ENCODE measurements at places on chromosomes 4 and X. TPM values are rescaled to one million over a fixed set of nuclear protein-coding genes. Genes with fewer than 3 reads are reported as not detected.
A peak's percentile ranks its signal among the peaks of the same experiment; 100 is the strongest.

GRCh38 chrX:147173594-147173993 is 359.1 kb upstream of the CXorf51A start:
- no peak for ATAC-seq

DNA sequence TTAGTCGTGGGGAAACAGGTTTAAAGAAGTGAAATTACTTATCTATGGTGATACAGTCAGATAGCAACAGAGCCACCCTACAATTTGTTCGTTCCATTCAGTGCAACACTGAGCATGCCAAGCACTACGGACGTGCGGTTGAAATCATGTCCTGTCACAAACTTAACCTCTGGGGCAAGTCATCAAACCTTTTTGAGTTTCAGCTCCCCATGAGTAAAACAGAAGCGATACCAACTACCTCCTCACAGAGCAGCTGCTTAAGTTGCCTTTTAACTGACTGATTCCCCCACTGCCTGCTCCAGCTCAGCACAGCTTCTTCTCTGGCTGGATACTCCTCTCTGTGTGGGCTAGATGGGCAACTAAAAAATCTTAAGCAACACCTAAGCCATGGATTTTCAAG is 36.0 kb downstream of the LHFPL1 start:
- ATAC-seq: no peak

SOX3 gene
- not detected for total RNA-seq

DNA sequence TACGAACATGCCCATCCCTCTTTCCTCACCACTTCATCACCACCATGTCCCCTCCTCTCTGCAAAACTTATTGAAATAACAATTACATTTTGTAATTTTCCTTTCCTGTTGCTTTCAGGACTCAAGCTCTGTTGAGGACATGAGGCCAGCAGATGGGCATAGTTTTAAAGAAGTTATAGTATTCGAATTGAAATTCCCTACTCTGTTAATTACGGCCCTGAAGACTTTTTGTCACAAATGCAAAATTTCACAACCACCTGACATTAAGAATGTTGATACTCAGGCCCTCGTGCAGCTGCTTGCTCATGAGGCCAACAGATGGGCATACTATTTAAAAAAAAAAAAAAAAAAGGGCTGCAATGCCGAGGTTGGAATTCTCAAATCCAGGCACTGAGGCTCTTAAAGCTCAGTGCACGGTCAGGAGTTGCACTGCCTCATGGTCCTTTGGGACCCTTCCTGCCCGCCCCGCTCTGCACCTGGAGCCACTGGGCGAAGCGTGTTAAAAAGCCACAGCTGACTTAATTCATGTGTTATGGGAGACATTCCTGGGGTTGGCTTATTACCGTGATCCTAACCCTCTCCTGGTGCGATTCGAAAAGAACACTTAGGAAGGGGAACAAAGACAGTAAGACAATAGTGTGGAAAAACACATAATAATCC is 34.2 kb upstream of the FAT1 start:
- no peak for ATAC-seq

PABPC4L gene
- total RNA-seq: 0.28 TPM

DNA sequence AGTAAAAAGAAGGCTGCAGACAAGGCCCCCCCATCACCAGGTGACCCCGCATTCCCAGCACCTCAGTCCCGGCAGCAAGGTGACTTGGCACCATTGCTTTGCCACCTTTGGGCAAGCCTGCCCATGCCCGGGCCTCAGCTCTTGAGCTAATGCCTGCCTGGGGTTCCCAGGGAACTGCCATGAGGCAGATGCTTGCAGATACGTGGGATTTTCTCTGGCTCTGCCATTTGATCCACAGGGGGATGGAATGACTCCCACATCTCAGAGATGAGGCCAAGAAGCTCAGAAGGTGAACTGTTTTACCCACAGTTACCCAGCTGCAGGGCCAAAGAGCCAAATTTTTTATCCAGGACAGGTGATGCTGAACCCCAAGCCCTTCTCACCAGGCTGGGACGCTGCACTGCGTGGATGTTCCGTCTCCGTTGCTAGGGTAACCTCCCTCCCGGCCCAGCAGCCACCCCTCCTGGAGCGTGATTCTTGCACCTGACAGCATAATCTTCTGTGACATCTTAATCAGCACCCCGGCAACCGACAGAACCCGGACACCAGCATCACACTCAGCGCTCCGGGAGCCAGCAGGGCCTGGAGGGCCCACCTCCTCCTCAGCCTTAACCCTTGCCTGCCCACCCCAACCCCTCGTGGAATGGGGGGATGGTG is 15.7 kb upstream of the MSX1 start:
- no peak for ATAC-seq

- ATAC-seq: no peak
These were observed 24.4 kb upstream of the PDE5A start for GRCh38 chr4:119652998-119653397.

DNA sequence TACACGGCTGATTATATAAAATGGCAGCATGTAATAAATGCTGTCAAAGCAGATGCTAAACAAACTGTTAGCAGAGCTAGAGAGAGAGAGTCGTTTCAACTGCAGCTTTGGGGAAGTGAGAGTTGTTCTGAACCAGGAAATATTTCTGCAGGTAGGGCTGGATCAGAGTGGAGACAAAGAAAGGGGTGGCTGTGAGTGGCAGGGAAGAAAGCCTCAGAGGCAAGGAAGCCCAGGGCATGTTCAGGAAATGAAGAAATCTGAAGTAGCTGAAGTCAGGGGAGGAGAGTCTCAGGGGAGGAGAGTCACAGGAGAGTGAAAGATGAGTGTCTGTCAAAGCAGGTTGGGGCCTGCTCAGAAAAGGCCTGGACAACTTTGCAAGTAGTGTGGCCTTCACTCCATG is 48.4 kb upstream of the RPS6KA3 start:
- ATAC-seq: peak; percentile 95

- ATAC-seq: no peak
These were observed 1.5 kb downstream of the CFAP97 start for GRCh38 chr4:185201977-185202962.

DNA sequence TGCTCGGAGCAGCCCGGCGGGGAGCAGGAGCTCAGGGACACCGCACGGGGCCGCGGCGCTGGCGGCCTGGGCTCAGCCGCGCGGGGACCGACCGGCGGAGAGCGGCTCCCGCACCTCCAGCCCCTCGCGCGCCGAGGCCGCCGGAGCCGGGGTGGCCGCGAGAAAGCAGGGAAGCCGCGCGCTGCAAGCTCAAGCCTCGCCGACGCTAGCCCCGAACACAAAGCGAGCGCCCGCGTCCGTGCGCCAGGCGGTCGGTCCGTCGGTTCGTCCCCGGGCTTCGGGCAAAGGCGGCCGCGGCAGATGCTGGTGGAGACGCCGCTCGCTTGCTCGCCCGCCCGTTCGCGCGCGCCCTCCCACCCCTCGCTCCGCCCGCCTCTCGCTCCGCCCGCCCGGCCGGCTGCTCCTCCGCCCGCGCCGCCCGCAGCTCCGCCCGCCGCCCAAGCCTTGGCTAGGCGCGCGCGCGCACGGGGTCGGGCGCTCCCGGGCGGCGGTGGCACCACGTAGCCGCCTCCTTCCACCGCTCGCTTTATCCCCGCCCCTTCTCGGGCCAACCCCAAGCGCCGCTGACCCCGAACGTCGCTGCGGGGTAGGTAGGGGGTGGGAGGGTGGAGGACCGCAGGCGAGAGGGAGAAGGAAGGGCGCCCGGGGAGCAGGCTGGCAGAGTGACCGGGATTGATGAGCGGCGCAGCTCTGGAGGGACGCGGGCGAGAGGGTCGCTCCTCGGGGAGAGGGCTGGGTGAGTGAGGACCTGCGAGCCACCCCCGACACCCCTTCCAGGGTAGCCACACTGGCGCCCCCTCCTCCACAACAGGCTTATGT is at the start of gene TSPAN5:
TSPAN5 (minus strand) TSS at position 325 of the 819 bp plus-strand sequence.
- ATAC-seq: peak; percentile 83

NUDT10 gene
- total RNA-seq: not detected

- no peak for ATAC-seq
These were observed 222.6 kb downstream of the SPIN4 start for GRCh38 chrX:63128509-63128908.

GRCh38 chrX:153440556-153441135 is 5.2 kb downstream of the TREX2 start:
- peak; percentile 19 for ATAC-seq

NKX6-1 gene
- 1.1 TPM for total RNA-seq

ADH4 gene
- total RNA-seq: 0.40 TPM

DNA sequence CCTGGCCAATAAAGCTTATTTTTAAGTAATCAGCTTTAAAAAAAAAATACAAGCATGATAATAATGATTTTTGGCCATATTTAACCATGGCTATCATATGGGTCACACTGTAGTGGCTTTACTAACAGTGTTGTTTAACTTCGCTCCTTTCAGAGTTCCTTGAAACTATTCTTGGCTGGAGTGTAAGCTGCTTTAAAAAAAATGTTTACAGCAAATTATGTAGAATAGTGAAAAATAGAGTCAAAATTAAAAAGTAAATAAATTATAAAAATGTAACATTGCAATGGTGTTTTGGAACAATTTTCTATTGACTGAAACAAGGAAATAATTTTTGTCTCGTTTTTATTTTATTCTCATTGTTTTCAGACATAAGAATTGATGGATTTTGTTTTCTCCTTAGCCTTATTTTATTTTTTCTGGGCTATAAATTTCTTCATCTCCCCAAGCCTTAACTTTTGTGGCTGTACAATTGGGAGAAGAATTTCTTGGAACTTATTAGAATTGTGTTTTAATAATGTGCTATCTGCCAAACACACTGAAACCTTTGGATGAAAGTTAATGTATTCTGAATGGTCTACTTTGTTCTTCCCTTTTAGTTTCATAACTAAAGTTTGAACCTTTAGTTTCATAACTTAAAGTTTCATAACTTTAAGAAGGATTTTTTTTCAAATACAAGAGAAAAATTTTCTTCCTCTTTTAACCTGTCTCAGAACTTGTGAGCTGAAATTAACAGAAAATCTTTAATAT is 182.0 kb downstream of the ARHGAP24 start:
- no peak for ATAC-seq

DNA sequence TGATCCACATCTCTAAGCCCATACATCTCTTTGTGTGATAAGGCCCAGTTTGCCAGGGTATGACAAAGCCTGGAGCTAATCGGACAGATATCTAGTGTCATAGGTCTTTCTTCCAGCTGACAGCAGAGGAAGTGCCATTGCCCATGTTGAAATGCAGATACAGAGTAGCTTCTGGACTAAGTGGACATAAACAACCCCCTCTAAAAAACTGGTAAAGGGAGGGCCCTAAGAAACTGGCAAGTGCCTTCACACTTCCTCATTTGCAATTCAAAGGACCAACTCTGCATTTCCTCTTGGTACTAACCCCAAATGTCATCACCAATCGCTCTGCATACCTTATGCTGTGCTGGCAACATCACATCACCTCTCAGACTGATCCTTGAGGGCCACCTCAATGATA is 20.8 kb downstream of the ARHGEF6 start:
- ATAC-seq: no peak

DNA sequence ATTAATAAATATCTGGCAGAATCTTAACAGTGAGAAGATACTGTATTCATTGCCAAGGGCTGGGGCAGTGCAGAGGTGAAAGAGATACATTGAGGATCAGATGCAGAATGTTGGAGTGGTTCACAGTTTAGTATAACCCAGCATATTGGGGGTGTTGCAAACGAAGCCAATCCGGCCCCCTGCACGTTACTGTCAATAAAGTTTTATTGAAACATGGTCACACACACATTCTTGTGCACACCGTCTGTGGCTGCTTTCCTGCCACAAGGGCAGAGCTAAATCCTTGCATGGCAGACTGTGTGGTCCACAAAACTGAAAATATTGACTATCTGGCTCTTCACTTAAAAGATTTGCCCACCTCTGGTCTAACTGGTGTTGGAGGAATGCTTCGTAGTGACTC is 119.7 kb downstream of the SHOX start:
- ATAC-seq: no peak

MGAT4D gene
- not detected for total RNA-seq

DNA sequence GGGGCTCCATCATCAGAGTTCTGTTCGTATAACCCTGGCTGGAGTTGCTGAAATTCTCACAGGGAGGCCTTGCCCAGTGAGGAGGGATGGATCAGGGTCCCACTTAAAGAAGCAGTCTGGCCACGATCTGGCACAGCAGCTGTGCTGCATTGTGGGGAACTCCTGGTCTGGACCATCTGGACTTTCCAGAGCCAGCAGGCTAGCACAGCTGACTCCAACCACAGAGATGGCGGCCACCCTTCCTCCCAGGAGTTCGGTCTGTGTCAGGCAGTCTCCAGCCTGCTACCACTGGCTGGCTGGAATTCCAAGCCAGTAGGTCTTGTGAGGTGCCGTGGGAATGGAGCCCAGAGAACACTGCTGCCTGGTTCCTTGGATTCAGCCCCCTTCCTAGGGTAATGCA is 62.0 kb downstream of the SLAIN2 start:
- no peak for ATAC-seq

DNA sequence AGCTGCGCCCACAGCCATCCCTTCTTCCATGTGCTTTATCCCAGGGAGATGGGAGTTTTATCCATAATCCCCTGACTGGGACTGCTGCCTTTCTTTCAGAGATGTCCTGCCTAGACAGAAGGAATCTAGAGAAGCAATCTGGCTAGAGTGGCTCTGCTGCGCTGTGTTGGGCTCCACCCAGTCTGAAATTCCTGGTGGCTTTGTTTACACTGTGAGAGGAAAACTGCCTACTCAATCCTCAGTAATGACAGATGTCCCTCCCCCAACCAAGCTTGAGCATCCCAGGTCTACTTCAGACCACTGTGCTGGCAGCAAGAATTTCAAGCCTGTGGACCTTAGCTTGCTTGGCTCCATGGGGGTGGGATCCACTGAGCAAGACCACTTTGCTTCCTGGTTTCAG is 116.9 kb upstream of the AR start:
- ATAC-seq: no peak
